ENCODE measurements at places on chromosomes 3 and 15.

DNA sequence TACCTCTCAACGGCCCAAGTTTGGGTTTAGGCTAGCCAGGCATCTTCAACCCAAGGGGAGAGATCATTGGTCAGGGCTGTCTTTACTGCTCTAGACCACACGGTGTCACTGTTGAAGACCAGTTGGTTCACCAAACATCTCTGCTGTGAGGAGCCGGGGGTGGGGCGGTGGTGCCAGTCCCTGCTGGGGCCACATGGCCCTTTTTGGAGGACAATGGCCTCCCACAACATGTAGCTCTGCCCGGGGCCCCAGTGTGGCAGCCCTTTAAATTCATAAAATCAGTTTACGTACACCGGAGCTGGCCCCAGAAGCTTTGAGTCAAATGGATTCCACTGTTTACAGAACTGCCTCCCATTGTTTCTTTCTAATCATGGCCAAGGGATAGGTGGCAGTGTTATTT lies 19.1 kb upstream of the TM4SF18 start:
- DNase-seq: no peak

GRCh38 chr3:139758654-139759291 lies 81.0 kb upstream of the NMNAT3 start:
- no peak for DNase-seq

GRCh38 chr3:59839283-59839682 lies 789.5 kb upstream of the CFAP20DC start:
- no peak for DNase-seq

GRCh38 chr3:189305412-189305811 lies 133.6 kb downstream of the TPRG1 start:
- no peak for DNase-seq

- no peak for DNase-seq
Observed at GRCh38 chr3:54985856-54986255, 58.0 kb upstream of the LRTM1 start.

DNA sequence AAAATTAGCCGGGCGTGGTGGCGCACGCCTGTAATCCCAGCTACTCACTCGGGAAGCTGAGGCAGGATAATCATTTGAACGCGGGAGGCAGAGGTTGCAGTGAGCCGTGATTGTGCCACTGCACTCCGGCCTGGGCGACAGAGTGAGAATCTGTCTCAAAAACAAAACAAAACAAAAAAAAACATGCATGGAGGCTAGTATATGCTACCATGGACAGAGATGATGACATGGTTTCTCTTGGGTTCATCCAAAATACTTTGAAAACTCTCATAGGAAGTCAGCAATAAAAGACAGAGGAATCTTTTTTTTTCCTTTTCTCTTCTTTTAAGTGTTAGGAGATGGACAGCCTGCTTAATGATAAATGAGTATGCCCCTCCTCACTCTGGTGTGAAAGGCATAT lies 137.7 kb upstream of the MB21D2 start:
- DNase-seq: no peak

GRCh38 chr3:192079098-192079497 lies 618.1 kb downstream of the PYDC2 start:
- no peak for DNase-seq

DNA sequence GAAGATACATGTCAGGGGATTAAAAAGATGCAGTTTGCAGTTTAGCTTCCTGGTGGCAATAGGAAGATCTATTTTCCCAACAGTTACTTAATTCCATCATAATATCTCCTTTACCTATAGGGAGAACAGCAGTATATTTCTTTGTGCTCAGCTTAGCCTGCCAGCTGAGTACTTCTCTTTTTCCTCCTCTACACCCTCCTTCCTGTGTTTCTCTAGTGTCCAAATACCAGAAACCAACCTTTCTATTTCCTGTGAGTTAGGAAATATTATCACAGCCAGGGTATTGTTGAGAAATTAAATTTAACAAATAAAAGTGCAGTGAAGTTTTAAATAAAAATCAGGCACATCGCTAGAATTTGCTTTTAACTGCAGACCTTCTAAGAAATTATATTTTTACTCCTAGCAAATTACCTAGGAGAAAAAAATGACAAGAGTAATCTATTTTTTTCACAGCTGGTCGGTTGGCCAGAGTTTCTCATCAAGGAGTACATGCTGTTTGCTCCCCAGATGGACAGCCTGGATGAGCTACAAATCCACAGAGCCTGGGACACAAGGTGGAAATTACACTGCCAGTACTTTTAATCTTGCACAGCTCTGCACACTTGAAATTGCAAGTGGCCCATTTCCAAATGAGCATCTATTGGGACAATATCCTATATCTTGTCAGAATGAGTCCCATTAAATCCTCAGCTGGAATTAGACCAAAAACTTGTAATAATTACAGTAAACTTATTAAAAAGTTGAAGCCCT lies 185.2 kb upstream of the CFAP20DC start:
- no peak for DNase-seq

DNA sequence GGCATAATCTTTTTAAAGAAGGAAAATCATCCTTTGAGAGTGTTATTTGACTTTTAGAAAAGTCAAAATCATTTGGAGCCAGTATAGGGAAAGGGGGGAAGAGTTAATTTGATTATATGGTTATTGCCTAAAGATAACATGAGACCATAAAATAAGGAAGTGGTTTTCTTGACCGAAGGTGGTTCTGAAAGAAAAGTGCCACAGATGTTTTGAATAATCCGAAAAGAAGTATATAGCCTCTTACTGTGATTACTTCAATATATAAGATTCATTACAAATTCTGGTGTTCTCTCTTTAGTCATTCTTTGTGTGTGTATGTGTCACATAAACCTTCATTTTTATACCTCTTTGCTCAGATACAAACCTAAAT lies 1.1 kb downstream of the DNAJB11 start:
- DNase-seq: no peak

- no peak for DNase-seq
Observed at GRCh38 chr15:54208786-54209185, 230.5 kb downstream of the UNC13C start.

- DNase-seq: no peak
Observed at GRCh38 chr3:72017935-72018334, 233.0 kb upstream of the PROK2 start.

DNA sequence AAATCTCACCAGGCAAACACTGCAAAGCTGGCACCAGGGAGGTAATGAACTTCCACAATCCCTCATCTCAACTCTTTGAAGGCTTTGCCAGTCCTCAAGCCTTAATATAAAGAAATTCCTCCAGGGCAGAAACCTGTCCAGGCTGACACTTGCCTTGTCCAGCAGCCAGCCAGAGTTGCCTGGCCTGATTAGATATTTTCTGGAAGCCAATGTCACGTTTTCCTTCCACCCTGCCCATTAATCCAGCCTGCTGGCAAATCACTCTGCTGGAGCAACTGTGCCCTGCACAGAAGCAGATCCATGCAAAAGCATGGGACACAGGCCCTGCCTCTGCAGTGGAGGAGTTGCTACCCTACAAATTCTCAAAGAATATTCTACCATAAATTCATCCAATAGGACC lies 56.5 kb downstream of the HEG1 start:
- DNase-seq: no peak

GRCh38 chr3:113912552-113913236 lies 35.1 kb upstream of the ZDHHC23 start:
- DNase-seq: peak; percentile 44

GRCh38 chr3:144521131-144521530 lies 549.5 kb downstream of the DIPK2A start:
- DNase-seq: no peak

- DNase-seq: no peak
Observed at GRCh38 chr3:60414011-60414410, 837.2 kb downstream of the FHIT start.

GRCh38 chr3:167996514-167996913 lies 99.2 kb downstream of the GOLIM4 start:
- no peak for DNase-seq

- no peak for DNase-seq
Observed at GRCh38 chr15:83365370-83365938, 81.0 kb upstream of the BNC1 start.

DNA sequence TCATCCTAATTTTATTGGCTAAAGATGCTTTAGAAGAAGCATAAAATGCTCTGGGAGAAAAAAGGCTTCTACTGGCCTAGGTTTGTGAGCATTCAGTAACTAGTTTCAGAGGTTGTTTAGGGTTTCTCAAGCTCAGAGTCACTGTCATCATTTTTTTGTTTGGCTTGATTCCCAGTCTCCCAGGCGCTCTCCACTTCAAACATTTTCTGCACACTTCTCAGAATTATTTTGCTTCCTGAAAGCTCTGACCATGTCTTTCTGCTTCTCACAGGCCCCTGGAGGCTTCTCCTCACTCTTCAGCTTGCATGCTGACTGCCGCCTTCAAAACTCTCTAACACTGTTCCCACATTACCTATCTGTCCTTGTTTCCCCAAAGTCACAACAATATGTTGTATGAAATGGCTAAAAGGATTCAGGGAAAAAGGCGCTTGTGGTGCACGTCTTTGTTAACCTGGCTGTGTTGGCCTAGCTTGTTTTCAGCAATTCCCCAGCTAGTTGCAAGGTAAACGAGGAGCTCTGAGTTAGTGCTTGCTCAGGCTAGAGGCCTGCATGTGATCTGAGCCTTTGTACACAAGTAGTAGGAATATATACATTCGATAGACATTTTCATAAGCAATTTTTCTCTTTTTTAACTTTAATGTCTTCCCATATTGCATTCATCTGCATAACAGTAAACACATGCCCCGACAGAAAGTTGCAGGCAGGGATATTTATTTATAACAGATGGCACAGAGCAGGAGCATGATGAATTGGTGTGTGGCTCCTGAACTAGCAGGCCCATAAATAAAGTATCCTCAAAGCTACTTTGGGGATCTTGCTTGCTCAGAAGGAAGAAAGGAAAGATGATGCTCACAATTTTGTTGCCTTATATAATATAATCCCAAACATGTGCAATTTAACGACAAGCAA lies 129.2 kb upstream of the DPH6 start:
- no peak for DNase-seq

DNA sequence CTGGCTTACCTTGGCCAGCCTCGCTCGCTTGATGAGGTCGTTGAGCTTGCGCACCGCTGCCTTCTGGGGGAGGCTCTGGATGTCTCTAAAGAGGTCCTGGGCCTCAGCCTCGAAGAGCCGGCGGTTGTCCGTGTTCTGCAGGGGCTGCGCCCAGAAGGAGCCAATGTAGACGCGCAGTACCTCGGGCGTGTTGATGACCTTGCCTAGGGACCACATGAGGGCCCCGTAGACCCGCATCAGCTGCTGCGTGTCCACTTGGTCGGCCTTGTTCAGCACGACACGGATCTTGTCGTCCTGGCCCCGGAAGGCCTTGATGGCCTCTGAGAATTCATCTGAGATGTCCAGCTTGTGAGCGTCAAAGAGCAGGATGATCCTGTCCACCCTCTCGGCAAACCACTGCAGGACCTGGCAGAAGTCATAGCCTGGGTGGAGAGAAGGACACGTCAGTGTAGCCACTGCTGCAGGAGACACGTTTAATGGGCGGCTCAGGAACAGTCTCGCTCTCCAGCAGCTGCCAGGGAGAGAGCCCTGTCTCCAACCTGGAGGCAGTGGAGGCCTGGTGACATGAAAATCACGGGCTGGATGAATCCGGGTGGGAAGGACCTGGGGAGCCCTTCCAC lies 25.5 kb upstream of the SPTBN5 start:
- no peak for DNase-seq

- DNase-seq: no peak
Observed at GRCh38 chr3:76753599-76753998, 286.3 kb upstream of the ROBO2 start.

DNA sequence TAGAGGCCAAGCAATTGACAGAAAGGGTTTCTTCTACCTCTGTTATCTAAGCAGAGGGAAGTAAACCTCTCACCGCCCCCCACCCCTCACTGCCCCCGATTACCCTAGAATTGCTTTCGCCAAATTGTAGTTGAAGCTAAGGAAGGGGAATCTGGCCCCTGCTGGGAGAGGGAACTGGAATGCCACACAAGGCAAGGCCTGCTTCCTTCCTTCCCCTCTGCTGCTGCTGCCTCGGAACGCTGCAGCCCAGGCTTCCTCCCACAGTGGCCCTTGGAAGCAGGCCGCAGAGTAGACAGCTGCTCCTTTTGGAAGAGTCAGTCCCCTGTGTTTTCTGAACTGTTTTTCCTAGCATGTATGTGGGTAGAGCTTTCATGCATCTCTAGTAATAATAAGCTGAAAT lies 21.6 kb downstream of the RLBP1 start:
- DNase-seq: no peak

DNA sequence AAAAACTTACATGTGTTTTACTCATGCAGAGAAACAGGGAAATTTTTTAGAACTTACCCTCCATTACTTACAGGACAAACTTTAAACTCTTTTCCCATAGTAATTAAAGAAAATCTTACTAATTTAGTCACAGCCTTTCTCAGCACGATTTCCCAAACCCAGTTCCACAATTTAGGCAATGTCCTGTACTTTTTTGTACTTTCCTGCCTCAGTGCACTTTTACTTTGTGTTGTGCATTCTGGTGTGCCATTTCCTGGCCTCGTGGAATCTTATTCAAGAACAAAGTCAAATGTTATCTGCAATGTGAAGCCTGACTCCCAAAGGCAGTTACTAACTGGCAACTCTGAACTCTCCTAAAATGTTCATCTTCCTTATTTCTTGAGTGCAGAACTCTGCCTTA lies 1.9 kb downstream of the SLC33A1 start:
- no peak for DNase-seq

DNA sequence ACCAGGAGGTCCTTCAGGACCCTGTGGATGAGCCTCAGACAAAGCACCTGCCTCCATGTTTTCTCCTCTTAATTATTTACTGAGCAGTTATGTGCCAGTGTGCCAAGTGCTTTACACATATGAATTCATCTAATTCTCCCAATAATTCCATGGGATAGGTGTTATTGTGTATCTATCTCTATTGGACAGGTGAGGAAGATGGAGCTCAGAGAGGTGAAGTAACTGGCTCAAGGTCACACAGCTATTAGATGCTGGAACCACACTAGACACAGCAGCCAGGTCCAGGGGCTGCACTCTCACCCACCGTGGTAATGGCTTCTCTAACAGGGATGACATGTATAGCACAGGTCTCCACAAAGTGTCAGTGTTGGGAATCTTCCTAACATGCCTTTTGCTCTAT lies 70.2 kb downstream of the TLE3 start:
- no peak for DNase-seq

- no peak for DNase-seq
Observed at GRCh38 chr15:73691396-73691795, 7.2 kb downstream of the CD276 start.

GRCh38 chr3:172312001-172312400 lies 136.3 kb downstream of the GHSR start:
- no peak for DNase-seq

- no peak for DNase-seq
Observed at GRCh38 chr3:143252931-143253330, 133.4 kb downstream of the CHST2 start.

DNA sequence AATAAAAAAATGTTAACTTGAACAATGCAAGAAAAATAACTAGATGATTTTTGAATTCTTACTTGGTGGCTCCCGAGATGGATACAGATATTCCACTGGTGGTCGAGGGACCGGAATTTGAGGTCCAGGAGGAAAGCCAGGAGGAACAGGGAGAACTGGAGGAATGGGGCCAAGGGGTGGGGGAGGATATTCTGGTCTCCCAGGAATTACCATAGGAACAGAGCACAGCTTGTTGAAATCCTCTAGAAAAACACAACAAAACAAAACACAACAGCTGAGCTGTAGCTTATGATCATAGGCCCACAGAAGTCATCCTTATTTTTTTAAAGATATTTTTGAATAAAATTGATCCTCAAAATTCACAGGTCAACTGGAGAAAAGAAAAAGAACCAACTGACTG lies 129.4 kb downstream of the FBN1 start:
- DNase-seq: no peak

- DNase-seq: no peak
Observed at GRCh38 chr3:171524921-171525310, 64.7 kb upstream of the TNIK start.

- DNase-seq: no peak
Observed at GRCh38 chr3:55165278-55165677, 237.4 kb upstream of the LRTM1 start.
